Neural progenitor cell (in vitro differentiated cells): ENCODE measurements at places on chromosomes 4 and X.
A peak's percentile ranks its signal among the peaks of the same experiment; 100 is the strongest.

GRCh38 chr4:14092741-14093140 is 465.2 kb upstream of the BOD1L1 start:
- no peaks in the 10 kb centered on the region for H3K27me3 ChIP-seq
- H3K4me1 ChIP-seq = no peaks in the 10 kb centered on the region
- no peaks in the 10 kb centered on the region for H3K36me3 ChIP-seq
- no peak overlapping the region for H3K27ac ChIP-seq
- DNase-seq = no peak

GRCh38 chr4:86091201-86091600 is 268.7 kb downstream of the MAPK10 start:
- H3K4me1 ChIP-seq = no peaks in the 10 kb centered on the region
- no peaks in the 10 kb centered on the region for H3K27me3 ChIP-seq
- no peak for DNase-seq

GRCh38 chrX:134542485-134542884 is 82.5 kb downstream of the HPRT1 start:
- H3K4me1 ChIP-seq = no peaks in the 10 kb centered on the region
- H3K36me3 ChIP-seq = no peaks in the 10 kb centered on the region
- peaks cover 41% of the 10 kb centered on the region for H3K27me3 ChIP-seq

DNA sequence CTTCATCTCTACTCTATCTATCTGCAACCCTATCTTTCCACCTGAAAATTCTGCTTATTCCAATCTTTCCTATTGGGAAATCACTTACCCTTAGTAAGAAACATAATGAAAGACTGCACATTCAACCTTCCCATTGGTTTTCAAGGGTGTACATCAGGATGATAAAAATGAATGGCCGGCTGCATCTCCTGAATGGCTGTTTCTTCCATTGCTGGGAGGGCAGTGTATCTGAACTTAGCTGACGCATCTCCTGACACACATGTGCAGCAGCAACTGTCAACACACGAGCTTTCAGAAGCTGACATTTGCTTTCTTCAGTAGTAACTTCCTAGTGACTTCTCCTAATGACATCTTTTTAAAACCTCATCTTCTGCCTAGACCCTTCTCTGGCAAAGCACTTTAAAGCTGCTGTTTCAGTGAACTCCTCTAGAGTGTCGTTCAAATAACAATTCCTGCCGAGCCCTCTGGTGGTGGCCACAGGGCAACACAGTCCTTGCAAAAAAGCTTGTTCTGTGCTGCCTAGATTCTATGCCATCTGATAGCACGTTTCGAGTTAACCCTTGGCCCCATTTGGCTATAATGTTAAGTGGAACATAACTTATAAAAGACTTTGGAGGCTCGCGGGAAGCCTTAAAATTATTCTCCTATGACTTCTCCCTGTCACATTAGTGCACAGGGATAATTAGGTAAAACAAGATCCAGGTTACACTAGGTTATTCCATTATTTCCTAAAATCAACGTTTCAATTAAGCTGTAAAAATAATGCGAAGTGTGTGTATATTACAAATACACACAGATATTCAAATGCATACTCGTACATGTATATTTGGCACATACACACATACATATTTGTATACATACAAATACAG is 2340.7 kb downstream of the PCDH7 start:
- no peak overlapping the region for H3K27ac ChIP-seq
- no peaks in the 10 kb centered on the region for H3K4me1 ChIP-seq
- DNase-seq = peak; percentile 84
- H3K36me3 ChIP-seq = no peaks in the 10 kb centered on the region
- no peak overlapping the region for H3K4me3 ChIP-seq

GRCh38 chr4:9927341-9928007 is 93.8 kb downstream of the SLC2A9 start:
- no peaks in the 10 kb centered on the region for H3K4me1 ChIP-seq
- H3K36me3 ChIP-seq = no peaks in the 10 kb centered on the region
- H3K27me3 ChIP-seq = no peaks in the 10 kb centered on the region
- H3K4me3 ChIP-seq = no peak overlapping the region
- H3K27ac ChIP-seq = no peak overlapping the region
- DNase-seq = no peak

DNA sequence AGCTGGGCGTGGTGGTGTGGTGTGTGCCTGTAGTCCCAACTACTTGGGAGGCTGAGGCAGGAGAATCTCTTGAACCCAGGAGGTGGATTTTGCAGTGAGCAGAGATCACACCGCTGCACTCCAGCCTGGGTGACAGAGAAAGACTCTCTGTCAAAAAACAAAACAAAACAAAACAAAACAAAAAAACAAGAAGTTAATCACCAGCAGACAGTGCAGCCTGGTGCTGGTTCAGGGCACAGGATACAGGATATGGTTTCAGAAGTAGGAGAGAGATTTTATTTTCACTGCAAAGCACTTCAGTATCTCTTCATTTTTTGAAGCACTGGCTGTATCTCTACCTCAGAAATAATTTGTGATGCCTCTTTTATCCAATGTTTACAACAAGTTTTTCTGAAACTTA is 1222.9 kb upstream of the PRKX start:
- no peak for DNase-seq
- no peaks in the 10 kb centered on the region for H3K27me3 ChIP-seq
- H3K27ac ChIP-seq = no peak overlapping the region
- H3K4me1 ChIP-seq = no peaks in the 10 kb centered on the region

GRCh38 chr4:169566021-169566818 is 46.2 kb downstream of the NEK1 start:
- H3K36me3 ChIP-seq = no peaks in the 10 kb centered on the region
- peak; percentile 73 for DNase-seq
- no peaks in the 10 kb centered on the region for H3K27me3 ChIP-seq
- no peak overlapping the region for H3K27ac ChIP-seq
- H3K4me3 ChIP-seq = no peak overlapping the region

DNA sequence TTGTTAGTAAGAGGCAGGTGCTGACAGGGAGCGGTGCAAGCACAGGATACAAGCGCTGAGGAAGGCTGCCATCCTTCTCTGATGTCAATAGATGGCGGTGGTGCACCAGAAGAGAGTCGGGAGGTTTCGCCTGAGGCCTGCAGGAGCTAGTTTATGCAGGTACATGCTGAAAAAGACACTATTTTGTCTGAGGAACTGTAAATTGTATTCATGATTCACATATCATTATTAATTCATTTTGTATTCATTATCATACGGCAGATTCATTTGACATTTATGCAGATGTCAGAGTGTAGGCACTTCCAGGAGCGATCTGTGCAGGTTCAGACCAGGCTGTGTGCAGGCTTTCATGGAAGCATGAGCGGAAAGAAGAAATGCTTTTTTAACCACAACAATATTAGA is 824.0 kb downstream of the STIM2 start:
- no peaks in the 10 kb centered on the region for H3K4me1 ChIP-seq
- H3K4me3 ChIP-seq = no peak overlapping the region
- H3K27me3 ChIP-seq = no peaks in the 10 kb centered on the region
- no peaks in the 10 kb centered on the region for H3K36me3 ChIP-seq
- no peak overlapping the region for H3K27ac ChIP-seq

GRCh38 chr4:185066179-185066578 is 47.9 kb downstream of the HELT start:
- peaks cover under 1% of the 10 kb centered on the region for H3K4me1 ChIP-seq
- no peaks in the 10 kb centered on the region for H3K27me3 ChIP-seq
- DNase-seq = no peak
- no peak overlapping the region for H3K4me3 ChIP-seq
- H3K27ac ChIP-seq = no peak overlapping the region
- no peaks in the 10 kb centered on the region for H3K36me3 ChIP-seq

- DNase-seq = no peak
- H3K4me3 ChIP-seq = no peak overlapping the region
- H3K36me3 ChIP-seq = no peaks in the 10 kb centered on the region
- H3K27me3 ChIP-seq = no peaks in the 10 kb centered on the region
- H3K4me1 ChIP-seq = peaks cover 7% of the 10 kb centered on the region
Observed at GRCh38 chrX:19673375-19674040, 158.2 kb upstream of the MAP3K15 start.

GRCh38 chr4:2042947-2043395 is 16.2 kb upstream of the NAT8L start:
- H3K36me3 ChIP-seq = no peaks in the 10 kb centered on the region
- no peak overlapping the region for H3K27ac ChIP-seq
- no peak for DNase-seq
- H3K4me3 ChIP-seq = peak overlapping the region; percentile 83

GRCh38 chrX:96182366-96182765 is 502.3 kb upstream of the DIAPH2 start:
- H3K27ac ChIP-seq = no peak overlapping the region
- H3K4me3 ChIP-seq = no peak overlapping the region
- peaks cover 4% of the 10 kb centered on the region for H3K4me1 ChIP-seq
- no peaks in the 10 kb centered on the region for H3K36me3 ChIP-seq
- no peaks in the 10 kb centered on the region for H3K27me3 ChIP-seq
- peak; percentile 38 for DNase-seq

GRCh38 chr4:74161666-74162450 is 3.9 kb downstream of the MTHFD2L start:
- peaks cover 34% of the 10 kb centered on the region for H3K27me3 ChIP-seq
- no peak overlapping the region for H3K27ac ChIP-seq
- no peaks in the 10 kb centered on the region for H3K36me3 ChIP-seq
- no peak overlapping the region for H3K4me3 ChIP-seq

GRCh38 chr4:30495251-30495650 is 224.9 kb upstream of the PCDH7 start:
- no peak overlapping the region for H3K4me3 ChIP-seq
- H3K36me3 ChIP-seq = no peaks in the 10 kb centered on the region
- H3K27ac ChIP-seq = no peak overlapping the region
- no peak for DNase-seq
- no peaks in the 10 kb centered on the region for H3K4me1 ChIP-seq

GRCh38 chr4:183205193-183205592 is 106.1 kb downstream of the WWC2 start:
- H3K4me1 ChIP-seq = peaks cover 14% of the 10 kb centered on the region
- H3K27ac ChIP-seq = peak overlapping the region; percentile 9
- no peaks in the 10 kb centered on the region for H3K27me3 ChIP-seq
- H3K36me3 ChIP-seq = no peaks in the 10 kb centered on the region

- H3K27me3 ChIP-seq = no peaks in the 10 kb centered on the region
- H3K27ac ChIP-seq = no peak overlapping the region
- H3K4me3 ChIP-seq = no peak overlapping the region
- no peaks in the 10 kb centered on the region for H3K4me1 ChIP-seq
Observed at GRCh38 chr4:154152546-154152945, 339.1 kb downstream of the DCHS2 start.

GRCh38 chr4:137674066-137674465 is 141.8 kb upstream of the PCDH18 start:
- no peak overlapping the region for H3K4me3 ChIP-seq
- no peaks in the 10 kb centered on the region for H3K4me1 ChIP-seq
- H3K27ac ChIP-seq = no peak overlapping the region

- no peak overlapping the region for H3K27ac ChIP-seq
- H3K27me3 ChIP-seq = no peaks in the 10 kb centered on the region
- H3K36me3 ChIP-seq = no peaks in the 10 kb centered on the region
- H3K4me1 ChIP-seq = peaks cover 9% of the 10 kb centered on the region
Observed at GRCh38 chr4:87865960-87866598, 33.3 kb downstream of the MEPE start.

DNA sequence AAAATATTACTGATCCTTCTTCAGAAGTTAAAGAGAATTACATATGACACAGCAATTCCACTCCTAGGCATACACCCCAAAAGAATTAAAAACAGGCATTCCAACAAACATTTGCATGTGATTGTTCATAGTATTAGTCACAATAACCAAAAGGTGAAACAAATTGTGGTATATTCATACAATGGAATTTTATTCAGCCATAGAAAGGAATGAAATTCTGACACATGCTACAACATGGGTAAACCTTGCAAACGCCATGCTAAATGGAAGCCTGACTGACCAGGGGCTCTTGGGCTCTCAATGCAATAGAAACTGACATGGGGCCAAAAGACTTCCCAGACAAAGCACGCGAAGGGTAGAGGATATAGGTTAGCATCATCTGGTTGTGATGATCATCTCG is 62.1 kb upstream of the S100G start:
- H3K4me3 ChIP-seq = no peak overlapping the region
- no peaks in the 10 kb centered on the region for H3K27me3 ChIP-seq
- H3K4me1 ChIP-seq = no peaks in the 10 kb centered on the region
- no peak for DNase-seq
- no peaks in the 10 kb centered on the region for H3K36me3 ChIP-seq

GRCh38 chrX:74922922-74923543 is 2.2 kb downstream of the NEXMIF start:
- H3K27me3 ChIP-seq = peaks cover 37% of the 10 kb centered on the region
- no peaks in the 10 kb centered on the region for H3K36me3 ChIP-seq
- DNase-seq = no peak
- H3K27ac ChIP-seq = no peak overlapping the region

- H3K36me3 ChIP-seq = no peaks in the 10 kb centered on the region
- peaks cover 13% of the 10 kb centered on the region for H3K4me1 ChIP-seq
- no peak overlapping the region for H3K27ac ChIP-seq
- DNase-seq = no peak
- no peaks in the 10 kb centered on the region for H3K27me3 ChIP-seq
Observed at GRCh38 chr4:110058677-110059076, 139.7 kb downstream of the ELOVL6 start.
